ENCODE measurements at places on chromosomes 13 and 19. TPM values are rescaled to one million over a fixed set of nuclear protein-coding genes. Genes with fewer than 3 reads are reported as not detected.

- DNase-seq, result no peak
These were observed 29.2 kb upstream of the ARGLU1 start for GRCh38 chr13:106597186-106597585.

GRCh38 chr13:24693862-24694471, 13.8 kb downstream of the ATP12A start:
- DNase-seq, result peak; percentile 26

GRCh38 chr13:49714757-49715156, 23.5 kb upstream of the EBPL start:
- no peak for DNase-seq

DNA sequence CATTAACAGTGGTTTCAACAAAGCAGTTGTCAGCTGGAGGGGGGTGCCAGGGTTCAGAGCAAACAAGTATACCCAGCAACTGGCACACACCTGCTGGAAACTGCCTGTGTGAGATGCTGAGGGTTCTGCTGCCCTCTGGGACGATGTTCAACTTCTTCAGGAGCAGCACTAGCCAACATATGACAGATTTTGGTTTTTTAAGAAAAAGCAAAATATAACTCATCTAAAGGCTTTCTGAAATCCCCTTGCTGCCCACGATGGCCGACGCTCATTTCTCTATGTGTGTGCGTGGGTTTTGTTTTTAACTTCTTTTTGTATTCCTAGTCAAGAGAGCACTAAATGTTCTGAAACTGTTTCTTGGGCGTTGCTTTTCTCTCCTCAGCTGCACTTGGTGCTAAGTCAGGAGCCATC, 79.9 kb downstream of the MRPL57 start:
- no peak for DNase-seq

DNA sequence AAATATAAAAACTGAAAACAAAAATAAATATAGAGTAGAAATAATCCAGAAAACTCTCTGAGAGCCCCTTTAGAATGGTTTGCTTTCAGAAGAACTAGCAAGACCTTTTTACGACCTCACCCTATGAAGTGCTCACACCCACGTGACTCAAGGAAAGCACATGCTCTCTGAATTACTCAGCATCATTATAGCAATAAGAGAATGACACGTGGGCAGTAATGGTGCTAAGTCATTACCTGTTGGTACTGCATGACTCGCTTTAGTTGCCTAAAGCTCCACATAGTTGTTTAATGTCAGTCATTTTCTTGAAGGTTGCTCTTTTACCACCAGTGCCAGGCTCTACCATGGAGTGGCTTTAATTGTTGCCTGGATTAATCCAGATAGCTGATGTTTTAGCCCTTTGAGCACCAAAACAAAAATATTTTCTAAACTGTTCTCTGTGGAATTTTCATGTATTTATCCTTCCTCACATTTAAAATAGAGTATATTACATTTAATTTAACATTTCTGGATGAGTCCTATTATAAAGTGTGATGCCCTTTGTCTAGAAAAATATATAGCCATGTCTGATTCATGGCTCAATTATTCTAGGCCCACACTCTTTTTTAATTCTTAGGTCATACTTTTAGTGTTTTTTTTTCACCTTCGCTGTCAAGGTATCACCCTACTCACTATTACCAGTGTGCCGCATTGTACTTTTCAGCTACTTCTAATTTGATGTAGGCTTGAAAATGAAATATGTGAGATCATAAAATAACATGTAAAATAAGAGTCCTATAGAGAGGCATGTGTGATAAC, 56.8 kb downstream of the THSD1 start:
- DNase-seq, result no peak

DNA sequence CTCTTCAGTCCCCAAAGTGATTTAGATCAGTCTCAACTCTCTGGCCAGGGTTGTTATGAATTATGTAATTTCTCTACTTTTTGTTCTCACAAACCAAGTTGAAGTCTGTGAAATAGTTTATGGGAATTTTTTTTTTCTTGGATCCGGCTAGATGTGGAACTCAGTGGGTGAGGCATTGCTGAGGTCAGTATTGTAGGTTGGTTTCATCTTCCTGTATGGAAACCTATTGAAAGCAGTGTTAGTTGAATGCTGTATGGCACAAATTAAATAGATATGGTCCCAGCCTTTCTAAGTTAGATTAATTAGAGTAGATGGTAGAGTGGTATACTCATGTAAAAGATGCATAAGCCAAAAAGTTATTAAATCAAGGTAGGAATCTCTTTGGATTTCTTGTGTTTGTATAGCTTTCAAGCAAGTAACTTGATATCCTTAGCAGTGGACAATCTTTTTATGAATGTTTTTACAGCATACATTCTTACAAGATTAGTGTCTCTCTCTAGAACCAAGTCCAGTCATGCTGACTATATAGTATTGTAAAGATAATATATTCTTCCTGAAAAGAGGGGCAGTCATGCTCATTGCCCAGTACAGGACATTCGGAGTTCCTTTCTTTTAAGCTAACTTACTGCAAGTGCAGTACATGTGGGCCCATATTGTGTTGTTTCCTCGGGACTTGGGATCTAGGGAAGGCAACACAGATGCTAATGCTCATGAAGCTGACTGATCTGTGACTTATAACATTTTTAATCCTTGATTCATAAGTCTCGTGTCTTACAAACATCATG, 2541.1 kb downstream of the PCDH9 start:
- no peak for DNase-seq

GRCh38 chr13:44576351-44577235, 463 bp upstream of the TSC22D1 start:
- no peak for DNase-seq

GRCh38 chr13:75458696-75459422, 23.1 kb downstream of the TBC1D4 start:
- DNase-seq, result no peak

DNA sequence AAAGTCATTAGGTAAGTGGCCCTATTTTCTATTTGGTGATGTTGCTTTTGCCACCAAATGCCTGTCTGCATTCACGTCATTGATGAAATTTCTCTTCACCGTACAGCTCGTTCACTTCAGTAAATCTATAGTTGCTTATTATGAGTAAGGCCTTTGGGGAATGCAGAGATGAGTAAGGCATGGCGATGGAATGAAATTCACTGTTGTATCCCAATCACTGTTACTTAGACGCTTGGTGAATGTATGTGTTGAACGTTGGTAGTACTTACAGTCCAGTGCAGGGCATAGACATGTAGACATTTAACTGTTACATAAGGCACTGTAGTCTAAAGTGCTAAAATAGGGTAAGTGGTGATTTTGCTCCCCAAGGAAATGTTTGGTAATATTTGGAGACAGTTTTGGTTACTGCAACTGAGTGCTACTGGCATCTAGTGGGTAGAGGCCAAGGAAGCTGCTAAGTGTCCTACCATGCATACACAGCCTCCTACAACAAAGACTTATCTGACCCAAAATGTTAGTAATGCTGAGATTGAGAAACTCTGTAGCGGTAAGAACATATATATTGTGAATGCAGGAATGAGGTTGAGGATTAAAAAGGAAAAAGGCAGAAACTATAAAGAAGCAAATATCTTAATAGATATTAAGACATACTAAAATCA, 5.8 kb downstream of the AKAP11 start:
- DNase-seq, result no peak

DNA sequence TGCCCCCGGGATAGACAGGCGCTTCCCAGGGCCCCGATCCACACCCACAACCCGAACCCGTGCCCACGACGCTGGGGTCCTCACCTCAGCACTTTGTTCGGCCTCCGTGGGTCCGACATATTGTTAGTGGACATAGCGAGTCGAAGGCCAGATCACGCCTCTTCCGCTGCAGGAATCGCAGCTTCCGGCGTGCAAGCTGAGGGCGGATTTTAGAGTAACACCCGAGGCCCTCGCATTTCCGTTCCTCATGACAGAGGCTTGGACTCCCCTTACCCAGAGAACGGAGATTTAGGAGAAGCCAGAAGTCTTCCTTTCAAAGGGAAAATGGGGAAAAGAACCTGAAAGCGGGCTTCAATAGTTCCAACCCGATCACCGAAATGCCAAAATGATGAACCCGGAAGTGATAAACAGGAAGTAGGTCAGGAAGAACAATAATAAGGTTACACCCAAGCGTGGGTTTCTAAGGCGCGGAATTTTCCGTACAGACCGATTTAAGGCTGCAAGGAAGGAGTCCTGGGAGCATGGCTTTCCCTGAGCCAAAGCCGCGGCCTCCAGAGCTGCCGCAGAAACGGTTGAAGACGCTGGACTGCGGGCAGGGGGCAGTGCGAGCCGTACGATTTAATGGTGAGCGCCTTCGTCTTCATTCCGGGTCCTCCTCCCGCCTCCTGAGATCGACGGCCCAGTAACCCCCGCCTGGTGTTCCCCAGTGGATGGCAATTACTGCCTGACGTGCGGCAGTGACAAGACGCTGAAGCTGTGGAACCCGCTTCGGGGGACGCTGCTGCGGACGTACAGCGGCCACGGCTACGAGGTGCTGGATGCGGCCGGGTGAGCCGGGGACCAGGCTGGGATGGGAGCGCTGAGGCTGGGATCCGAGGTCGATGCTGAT, 2.9 kb downstream of the WDR83 start:
- DNase-seq, result peak; percentile 76

- no peak for DNase-seq
These were observed 28.9 kb downstream of the MLLT1 start for GRCh38 chr19:6250909-6251308.

DNA sequence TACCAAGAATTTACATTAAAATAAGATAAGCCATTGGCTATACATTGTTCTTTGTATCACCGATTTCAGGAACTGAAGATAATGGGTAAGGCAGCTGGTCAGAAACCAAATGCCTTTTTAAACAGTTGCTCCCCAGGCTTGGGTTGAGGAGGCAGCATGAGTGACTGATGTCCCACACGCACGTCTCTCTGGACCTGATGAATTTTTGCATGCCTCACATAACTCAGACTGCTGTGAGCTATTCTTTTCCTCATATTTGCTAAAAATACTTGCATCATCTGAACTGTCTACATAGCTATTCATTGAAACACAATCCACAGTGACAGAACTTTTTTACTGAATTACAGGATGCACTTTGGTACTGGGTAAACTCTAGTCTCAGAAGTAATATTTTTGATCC, 123.6 kb upstream of the MAB21L1 start:
- DNase-seq, result no peak

GRCh38 chr19:46101293-46101692, 23.2 kb downstream of the IGFL3 start:
- no peak for DNase-seq

DNA sequence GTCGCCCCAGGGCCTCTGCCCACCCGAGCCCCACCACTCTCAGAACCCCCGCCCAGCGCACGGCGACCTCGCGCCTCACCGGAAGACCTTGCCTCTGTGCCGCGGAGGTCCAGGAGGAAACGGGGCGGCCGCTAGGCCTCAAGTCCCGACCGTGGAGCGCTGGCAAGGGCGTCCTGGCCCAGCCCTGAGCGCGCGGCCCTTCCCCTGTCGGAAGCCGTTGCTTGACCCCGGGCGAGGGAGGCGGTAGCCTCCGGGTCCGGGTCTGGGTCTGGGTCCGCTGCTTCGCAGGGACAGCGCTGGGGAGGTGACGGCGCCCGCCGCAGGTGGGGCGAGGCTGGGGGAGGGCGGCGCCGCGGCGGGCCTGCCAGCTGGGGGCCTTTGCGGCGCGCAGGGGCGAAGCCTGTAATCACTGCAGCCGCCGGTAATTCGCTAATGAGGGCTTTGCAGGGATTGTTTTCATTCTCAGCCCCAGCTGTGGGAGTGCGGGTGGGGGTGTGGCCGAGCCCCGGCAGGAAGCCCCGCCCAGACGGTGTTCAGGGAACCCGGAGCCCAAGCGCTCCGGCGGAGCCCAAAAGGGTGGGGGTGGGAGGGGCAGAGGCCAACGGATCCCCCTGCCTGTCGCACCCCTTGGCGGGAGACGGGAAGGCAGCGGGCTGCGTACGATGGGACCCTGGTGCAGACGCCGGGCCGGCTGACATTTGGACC, 8.6 kb downstream of the C19orf25 start:
- DNase-seq, result no peak

DNA sequence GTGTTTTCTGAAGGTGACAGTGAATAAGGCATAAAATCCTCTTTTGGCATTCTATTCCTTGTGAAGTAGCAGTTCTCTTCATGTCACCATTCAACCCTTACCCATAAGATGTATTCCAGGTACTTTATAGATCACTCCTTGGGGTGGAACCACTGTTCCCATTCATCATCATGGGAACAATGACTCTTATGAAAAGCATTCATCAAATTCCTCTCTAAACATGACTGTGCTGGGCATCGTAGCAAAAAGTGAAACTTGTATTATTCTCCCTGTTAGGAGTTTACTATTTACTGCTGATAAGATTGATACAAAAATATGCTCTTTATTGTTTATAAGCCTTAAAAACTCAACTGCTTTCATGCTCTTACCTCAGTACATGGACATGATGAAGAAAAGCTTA, 793.4 kb downstream of the LIG4 start:
- DNase-seq, result no peak

- no peak for DNase-seq
These were observed 2.5 kb downstream of the PRKCSH start for GRCh38 chr19:11437955-11438354.

- no peak for DNase-seq
These were observed 89.3 kb downstream of the NUFIP1 start for GRCh38 chr13:44899967-44900366.

- DNase-seq, result no peak
These were observed 10.6 kb upstream of the RAB20 start for GRCh38 chr13:110571896-110572777.

GRCh38 chr13:78770601-78771000, 111.6 kb upstream of the OBI1 start:
- no peak for DNase-seq

GRCh38 chr13:44061876-44062275, 182.2 kb downstream of the LACC1 start:
- no peak for DNase-seq

DNA sequence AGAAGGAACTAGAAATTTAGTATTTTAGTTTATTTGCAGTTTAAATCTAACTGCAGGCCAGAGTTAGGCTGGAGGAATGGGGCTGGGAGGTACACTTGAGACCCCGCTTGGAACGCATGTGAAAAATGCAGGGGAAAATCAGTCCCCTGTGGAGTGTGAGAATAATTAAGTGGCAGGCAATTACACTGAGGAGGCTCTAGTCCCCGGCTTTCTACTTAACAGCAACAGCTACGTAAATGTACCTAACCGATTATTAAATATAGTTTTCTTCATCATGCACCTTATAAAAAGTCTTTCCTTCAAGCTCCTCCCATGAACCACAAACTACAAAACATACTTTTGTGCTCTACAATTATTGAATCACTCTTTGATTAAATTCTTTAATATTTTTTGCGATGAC, 804 bp downstream of the ZNF708 start:
- DNase-seq, result no peak

The ZNF534 gene
- 0.84 TPM for polyA plus RNA-seq

The GPR42 gene
- polyA plus RNA-seq, result not detected

The LHB gene
- not detected for polyA plus RNA-seq

The STARD13 gene
- 23.8 TPM for polyA plus RNA-seq

The KCNJ14 gene
- polyA plus RNA-seq, result 0.77 TPM

The FAM83E gene
- polyA plus RNA-seq, result 1.2 TPM

Data from right renal pelvis (tissue), 4 donors.